ENCODE measurements at places on chromosomes 2 and 18.

DNA sequence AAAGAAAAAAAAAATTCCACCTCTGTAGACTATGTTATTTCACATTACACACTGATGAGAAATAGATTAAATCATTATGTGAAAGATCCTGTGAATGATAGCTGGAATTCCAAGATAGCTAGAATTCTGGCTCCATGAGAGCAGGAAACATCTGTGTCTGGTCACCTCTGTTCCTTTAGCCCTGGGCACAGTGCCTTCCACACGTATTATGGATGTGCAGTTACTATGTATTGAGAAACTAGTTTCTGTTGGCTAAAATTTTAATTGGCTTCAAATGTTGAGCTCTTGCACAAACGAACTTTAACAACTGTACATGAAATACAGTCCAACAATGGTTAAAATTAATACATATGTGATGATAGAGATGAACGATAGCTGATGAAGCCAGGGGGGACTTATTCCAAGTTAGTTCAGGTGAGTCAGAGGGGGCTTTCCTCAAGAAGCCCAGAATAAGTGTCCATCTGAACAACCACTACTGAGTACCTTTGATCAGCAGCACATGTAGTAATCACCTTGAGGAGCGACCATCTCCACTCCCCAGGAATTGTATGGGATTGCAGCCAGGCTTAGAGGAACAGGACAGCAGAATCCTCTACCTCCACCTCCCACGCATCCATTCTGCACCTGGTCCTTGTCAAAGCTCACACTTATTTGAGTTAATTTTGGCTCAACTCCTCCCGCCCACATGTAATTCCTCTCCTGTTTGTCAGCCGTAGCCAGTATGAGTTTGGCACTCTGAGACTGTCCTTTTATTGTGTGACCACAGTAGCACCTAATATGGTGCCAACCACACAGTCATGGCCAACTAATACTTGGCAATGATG lies 68.6 kb downstream of the NABP1 start:
- no peak for DNase-seq

GRCh38 chr18:25737710-25738311 lies 352.6 kb downstream of the SS18 start:
- no peak for DNase-seq

- no peak for DNase-seq
Observed at GRCh38 chr2:17879137-17879912, 858 bp downstream of the KCNS3 start.

GRCh38 chr2:232574674-232575403 lies 24.4 kb downstream of the EIF4E2 start:
- no peak for DNase-seq

DNA sequence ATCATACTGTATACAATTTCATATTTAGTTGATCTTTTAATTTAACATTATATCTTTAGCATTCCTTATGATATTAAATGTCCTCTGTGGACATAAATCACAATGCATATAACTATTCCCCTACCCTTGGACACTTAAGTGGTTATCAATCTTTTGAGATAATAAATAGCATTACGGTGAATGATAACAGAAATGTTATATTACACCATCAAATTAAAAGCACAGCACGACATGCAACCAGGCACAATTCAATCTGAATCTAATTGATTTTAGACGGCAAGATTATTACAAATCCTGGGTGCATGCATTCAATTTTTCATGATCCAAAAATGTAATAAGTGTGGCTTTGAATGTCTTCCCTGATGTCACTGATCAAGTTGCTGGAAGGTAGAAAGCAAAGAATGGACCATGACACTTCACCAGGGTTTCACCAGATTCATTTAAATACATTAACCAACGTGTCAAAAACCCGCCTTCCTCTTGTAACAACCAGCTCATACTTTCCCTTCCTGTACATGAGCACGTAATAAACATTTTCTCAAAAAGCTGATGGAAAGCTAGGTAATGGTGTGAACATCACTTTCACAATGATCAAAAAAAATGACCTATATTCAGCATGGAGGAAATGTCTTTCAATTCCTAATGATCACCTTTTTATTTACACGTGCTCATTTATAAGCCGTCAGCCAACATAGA lies 513.7 kb upstream of the ID2 start:
- DNase-seq, result no peak

DNA sequence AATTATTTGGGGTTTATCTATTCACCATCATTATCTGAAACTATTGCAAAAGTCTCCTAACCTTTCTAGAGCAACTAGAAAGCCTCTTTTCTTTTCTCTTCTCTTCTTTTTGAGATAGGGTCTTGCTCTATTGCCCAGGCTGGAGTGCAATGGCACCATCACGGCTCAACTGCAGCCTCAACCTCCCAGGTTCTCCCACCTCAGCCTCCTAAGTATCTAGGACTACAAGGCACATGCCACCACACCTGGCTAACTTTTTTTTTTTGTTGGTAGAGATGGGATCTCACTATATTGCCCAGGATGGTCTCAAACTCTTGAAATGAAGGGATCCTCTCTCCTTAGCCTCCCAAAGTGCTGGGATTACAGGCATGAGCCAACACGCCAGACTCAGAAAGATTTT lies 24.5 kb upstream of the XPO1 start:
- DNase-seq, result no peak

Data from stimulated activated CD8-positive, alpha-beta memory T cell treated with anti-CD3 and anti-CD28 coated beads, Interleukin-15, amount 100 ng/mL, for 4 hours (primary cell).